Trophoblast cell (in vitro differentiated cells and primary cell): ENCODE measurements at places on chromosomes 4 and X.

GRCh38 chrX:39725928-39726619 lies 371.7 kb downstream of the BCOR start:
- peaks cover 14% of the 10 kb centered on the region for H3K4me1 ChIP-seq
- H3K4me3 ChIP-seq = no peak overlapping the region
- H3K27ac ChIP-seq = no peak overlapping the region
- no peaks in the 10 kb centered on the region for H3K27me3 ChIP-seq
- DNase-seq = peak; percentile 39

DNA sequence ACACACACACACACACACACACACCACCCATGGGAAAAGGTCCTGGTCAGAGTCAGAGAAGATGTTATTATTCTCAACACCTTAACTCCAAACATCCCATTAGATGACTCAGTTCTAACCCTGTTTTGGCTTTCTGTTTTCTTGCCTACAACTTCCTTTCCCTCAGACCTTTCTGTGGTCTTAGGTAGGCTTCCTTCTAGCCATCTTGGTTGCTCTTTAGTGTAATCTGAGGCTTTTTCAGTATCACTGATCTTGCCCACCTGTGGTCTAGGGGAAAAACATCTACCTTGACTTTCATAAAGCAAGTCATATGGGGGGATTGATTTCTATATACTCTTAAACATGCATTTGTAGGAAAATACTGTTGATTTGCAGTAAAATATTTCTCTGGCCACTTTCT lies 56.9 kb downstream of the ATG4A start:
- H3K4me1 ChIP-seq = no peaks in the 10 kb centered on the region
- H3K27ac ChIP-seq = no peak overlapping the region
- no peak for DNase-seq
- H3K36me3 ChIP-seq = peaks cover 3% of the 10 kb centered on the region
- H3K27me3 ChIP-seq = no peaks in the 10 kb centered on the region

DNA sequence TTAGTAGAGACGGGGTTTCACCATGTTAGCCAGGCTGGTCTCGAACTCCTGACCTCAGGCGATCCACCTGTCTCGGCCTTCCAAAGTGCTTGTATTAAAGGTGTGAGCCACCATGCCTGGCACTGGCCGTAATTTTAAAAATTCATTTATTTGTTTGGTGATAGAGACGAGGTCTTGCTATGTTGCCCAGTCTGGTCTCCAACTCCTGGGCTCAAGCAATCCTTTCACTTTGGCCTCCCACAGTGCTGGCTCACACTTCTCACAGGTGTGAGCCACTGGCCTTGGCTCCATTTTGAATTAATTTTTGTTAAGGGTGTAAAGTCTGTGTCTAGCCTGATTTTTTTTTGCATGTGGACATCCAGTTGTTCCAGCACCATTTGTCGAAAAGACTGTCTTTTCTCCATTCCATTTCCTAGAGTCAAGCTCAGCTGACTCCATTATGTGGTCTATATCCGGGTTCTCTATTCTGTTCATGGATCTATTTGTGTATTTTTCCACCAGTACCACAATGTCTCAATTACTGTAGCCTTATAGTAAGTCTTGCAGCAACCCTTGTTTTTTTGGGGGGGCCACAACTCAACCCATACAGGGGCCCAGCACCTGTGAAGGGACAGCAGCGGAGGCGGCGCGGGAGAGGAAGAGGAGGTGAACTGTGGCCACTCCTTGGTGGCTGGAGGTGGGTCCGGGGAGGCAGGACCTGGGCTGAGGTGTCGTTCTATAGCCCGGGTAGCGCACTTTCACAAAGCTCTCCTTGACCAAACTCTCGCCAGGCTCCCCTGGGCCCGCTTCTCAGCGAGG lies 1.5 kb upstream of the NSD2 start:
- peak overlapping the region; percentile 69 for H3K4me3 ChIP-seq
- peak overlapping the region; percentile 45 for H3K27ac ChIP-seq
- no peaks in the 10 kb centered on the region for H3K27me3 ChIP-seq
- no peak for DNase-seq
- no peaks in the 10 kb centered on the region for H3K36me3 ChIP-seq
- no peaks in the 10 kb centered on the region for H3K4me1 ChIP-seq

GRCh38 chr4:97300561-97300960 lies 842.7 kb downstream of the STPG2 start:
- no peak for DNase-seq
- H3K27me3 ChIP-seq = no peaks in the 10 kb centered on the region
- H3K4me1 ChIP-seq = no peaks in the 10 kb centered on the region
- no peak overlapping the region for H3K4me3 ChIP-seq
- H3K36me3 ChIP-seq = no peaks in the 10 kb centered on the region
- no peak overlapping the region for H3K27ac ChIP-seq

DNA sequence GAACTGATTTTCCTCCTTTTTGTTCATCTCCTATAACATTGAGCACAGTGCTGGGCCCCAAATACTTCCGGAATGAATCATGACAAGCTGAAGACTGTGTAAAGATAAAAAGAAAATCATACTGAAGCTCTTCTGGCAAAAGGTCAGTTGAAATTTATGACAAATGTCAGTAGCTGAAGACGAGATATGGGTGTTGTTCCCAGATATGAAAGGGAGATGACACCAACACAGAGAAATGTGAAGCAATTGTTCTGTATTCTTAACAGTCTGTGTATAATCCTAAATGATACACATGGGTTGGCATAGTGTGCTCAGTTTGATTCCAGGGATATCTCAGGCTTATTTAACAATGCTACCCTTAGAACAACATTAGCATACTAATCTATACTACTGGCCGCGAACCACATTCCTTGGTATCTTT lies 170.5 kb upstream of the PITX2 start:
- no peaks in the 10 kb centered on the region for H3K4me1 ChIP-seq
- no peaks in the 10 kb centered on the region for H3K27me3 ChIP-seq
- H3K27ac ChIP-seq = no peak overlapping the region
- no peaks in the 10 kb centered on the region for H3K36me3 ChIP-seq
- DNase-seq = no peak
- no peak overlapping the region for H3K4me3 ChIP-seq

DNA sequence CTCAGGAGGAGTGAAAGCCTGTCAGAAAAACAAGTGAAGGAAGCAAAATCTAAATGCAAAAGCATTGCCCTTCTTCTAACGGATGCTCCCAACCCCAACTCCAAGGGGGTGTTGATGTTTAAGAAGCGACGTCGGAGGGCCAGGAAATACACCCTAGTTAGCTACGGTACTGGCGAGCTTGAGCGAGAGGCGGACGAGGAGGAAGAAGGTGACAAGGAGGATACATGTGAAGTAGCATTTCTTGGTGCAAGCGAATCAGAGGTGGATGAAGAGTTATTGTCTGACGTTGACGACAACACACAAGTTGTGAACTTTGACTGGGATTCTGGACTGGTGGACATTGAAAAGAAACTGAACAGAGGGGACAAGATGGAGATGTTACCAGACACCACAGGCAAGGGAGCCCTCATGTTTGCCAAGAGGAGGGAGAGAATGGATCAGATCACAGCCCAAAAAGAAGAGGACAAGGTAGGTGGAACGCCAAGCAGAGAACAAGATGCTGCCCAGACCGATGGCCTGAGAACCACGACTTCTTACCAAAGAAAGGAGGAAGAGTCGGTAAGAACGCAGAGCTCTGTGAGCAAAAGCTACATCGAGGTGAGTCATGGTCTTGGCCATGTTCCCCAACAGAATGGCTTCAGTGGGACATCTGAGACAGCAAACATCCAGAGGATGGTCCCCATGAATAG lies 105.6 kb upstream of the MYOZ2 start:
- no peaks in the 10 kb centered on the region for H3K27me3 ChIP-seq
- H3K27ac ChIP-seq = no peak overlapping the region
- H3K4me3 ChIP-seq = no peak overlapping the region
- H3K36me3 ChIP-seq = peaks cover 17% of the 10 kb centered on the region
- peaks cover 3% of the 10 kb centered on the region for H3K4me1 ChIP-seq

DNA sequence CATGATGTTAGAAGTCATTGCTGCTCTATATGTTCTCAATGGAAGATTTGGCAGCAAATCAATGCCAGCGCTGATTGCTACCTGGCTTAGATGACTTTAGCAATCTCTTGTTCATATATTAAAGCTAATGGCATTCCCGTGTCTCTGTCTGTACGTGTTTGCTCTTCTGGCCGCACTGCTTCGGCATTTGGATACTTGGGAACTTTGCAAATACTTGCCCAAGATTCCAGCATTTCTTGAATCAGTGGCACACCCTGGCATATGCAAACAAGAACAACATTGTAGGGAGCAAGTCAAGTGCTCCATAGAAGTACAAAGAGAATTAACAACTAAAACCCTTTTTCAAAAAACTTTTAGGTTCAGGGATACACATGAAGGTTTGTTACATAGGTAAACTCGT lies 128.9 kb upstream of the TMEM164 start:
- no peaks in the 10 kb centered on the region for H3K27me3 ChIP-seq
- H3K4me3 ChIP-seq = no peak overlapping the region
- H3K4me1 ChIP-seq = no peaks in the 10 kb centered on the region
- no peaks in the 10 kb centered on the region for H3K36me3 ChIP-seq
- DNase-seq = no peak
- no peak overlapping the region for H3K27ac ChIP-seq

- no peak overlapping the region for H3K4me3 ChIP-seq
- H3K27me3 ChIP-seq = no peaks in the 10 kb centered on the region
- peaks cover 8% of the 10 kb centered on the region for H3K4me1 ChIP-seq
- H3K36me3 ChIP-seq = no peaks in the 10 kb centered on the region
These were observed 8.7 kb upstream of the PPP3CA start for GRCh38 chr4:101355767-101356702.

- DNase-seq = peak; percentile 34
- no peaks in the 10 kb centered on the region for H3K36me3 ChIP-seq
These were observed 25.5 kb upstream of the LRCH2 start for GRCh38 chrX:115259238-115259875.

DNA sequence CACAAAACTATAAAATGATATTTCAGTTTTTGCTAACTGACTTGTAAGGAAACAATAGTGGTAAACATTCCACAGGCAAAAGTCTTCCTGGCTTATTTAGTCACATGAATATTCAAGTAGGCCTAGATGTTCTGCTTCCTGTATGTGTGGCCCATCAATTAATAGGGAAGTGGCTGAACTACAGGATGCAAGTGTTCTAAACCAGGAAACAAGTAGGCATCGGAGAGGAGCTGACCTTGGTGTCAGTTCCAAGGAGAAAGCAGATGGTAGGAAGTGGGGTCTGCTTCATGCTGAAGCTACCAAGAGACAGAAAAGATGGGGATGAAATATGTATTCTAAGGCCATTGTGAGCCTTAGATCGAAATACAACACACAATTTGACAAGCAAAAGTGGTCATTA lies 149.7 kb downstream of the ANTXR2 start:
- H3K4me3 ChIP-seq = no peak overlapping the region
- H3K27ac ChIP-seq = no peak overlapping the region
- DNase-seq = no peak
- no peaks in the 10 kb centered on the region for H3K27me3 ChIP-seq
- no peaks in the 10 kb centered on the region for H3K4me1 ChIP-seq
- H3K36me3 ChIP-seq = no peaks in the 10 kb centered on the region

DNA sequence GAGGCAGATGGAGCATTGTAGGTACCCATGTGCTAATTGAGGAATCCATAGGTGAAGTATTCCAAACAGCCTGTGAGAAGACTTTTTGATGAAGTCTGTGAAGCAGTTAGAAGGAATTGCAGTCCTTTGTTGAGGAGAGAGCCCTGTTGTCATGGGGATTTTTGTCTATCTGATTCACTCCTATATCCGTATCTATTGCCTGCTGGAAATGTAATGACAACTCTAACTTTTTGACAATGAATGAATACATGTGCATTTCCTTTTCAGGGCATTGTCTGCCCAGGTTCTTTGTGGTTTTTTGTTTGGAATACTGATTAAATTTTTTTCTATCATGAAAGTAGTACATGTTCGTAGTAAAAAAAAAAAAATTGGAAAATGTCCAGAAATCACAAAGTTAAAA lies 31.1 kb downstream of the STK32B start:
- H3K4me1 ChIP-seq = no peaks in the 10 kb centered on the region
- no peak overlapping the region for H3K27ac ChIP-seq
- no peak for DNase-seq
- H3K4me3 ChIP-seq = no peak overlapping the region
- H3K36me3 ChIP-seq = no peaks in the 10 kb centered on the region
- H3K27me3 ChIP-seq = no peaks in the 10 kb centered on the region

DNA sequence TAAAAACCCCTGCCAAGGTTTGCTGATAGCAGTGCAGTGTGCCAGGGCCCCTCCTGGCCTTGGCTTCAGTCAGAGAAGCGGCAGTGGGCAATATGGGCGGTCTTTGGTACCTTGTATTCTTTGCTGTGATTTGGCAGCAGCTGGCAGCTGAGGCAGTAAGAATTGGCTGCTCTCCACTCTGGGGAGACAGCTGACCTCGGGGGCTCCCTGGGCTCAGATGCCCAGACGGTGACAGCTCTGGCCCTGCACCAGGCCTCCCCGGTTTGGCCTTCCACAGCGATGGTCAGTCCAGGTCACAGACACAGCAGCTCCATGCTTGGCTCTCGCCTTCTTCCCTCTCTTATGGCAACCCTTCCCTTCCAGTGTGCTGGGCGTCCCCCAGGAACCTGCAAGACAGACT lies 330.9 kb downstream of the BCOR start:
- no peaks in the 10 kb centered on the region for H3K36me3 ChIP-seq
- no peak overlapping the region for H3K27ac ChIP-seq
- no peak overlapping the region for H3K4me3 ChIP-seq
- H3K4me1 ChIP-seq = peaks cover 18% of the 10 kb centered on the region
- DNase-seq = no peak

DNA sequence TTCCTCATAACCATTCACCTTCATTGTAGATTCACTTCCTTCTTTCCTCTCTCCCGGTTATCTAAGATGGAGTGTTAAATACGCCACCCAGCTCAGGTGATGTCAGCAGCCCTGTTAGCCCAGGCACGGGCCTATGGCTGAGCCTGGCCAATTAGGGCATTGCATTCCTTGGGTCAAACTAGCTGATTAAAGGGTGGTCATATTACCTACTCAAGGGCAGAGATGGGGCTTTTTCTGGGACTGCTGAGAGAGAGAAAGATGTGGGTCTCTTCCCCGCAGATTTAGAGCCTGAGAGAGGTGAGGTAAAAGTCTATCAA lies 39.9 kb upstream of the AFAP1 start:
- H3K27ac ChIP-seq = no peak overlapping the region
- DNase-seq = no peak
- peaks cover 9% of the 10 kb centered on the region for H3K4me1 ChIP-seq

DNA sequence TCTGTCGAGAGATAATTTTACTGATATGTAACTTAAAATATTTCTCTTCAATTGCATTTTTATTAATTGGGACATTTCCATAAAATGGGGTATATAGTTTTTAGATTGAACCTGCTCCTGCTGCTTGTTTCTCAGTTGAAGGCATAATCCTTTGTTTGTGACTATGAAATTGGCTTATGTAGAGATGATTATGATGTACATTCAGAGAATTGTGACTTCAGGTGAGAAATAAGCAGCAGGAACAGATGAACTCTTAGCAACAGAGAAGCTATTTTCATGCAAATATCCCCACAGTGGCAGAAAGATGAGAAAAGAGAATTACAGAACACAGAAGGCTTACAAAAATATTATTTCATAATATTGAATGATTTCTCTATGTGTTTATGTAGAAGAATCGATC lies 1499.5 kb upstream of the ADGRL3 start:
- no peaks in the 10 kb centered on the region for H3K36me3 ChIP-seq
- no peaks in the 10 kb centered on the region for H3K4me1 ChIP-seq
- no peak for DNase-seq
- H3K27ac ChIP-seq = no peak overlapping the region

- H3K4me1 ChIP-seq = peaks cover 35% of the 10 kb centered on the region
- no peak for DNase-seq
These were observed 63.1 kb upstream of the SPP1 start for GRCh38 chr4:87912164-87913004.
